ENCODE measurements at places on chromosomes 13 and 19. TPM values are rescaled to one million over a fixed set of nuclear protein-coding genes. Genes with fewer than 3 reads are reported as not detected.

CD79A gene
- total RNA-seq: 368 TPM

UBE2L5 gene
- total RNA-seq: not detected

CEACAM16 gene
- not detected for total RNA-seq

URAD gene
- total RNA-seq: not detected

PSMD8 gene
- 189 TPM for total RNA-seq

ZNF45 gene
- 15.6 TPM for total RNA-seq

C19orf67 gene
- not detected for total RNA-seq

TIMM29 gene
- total RNA-seq: 20.9 TPM

DUS3L gene
- 47.6 TPM for total RNA-seq

CEACAM4 gene
- not detected for total RNA-seq

WTIP gene
- 0.59 TPM for total RNA-seq

Data from GM12878 (cell line).